A673 (cell line): ENCODE measurements at places on chromosomes 11 and 22. TPM values are rescaled to one million over a fixed set of nuclear protein-coding genes. Genes with fewer than 3 reads are reported as not detected.

LRRC56 gene
- total RNA-seq: 2.1 and 2.5 TPM in 2 replicates

ACRV1 gene
- total RNA-seq: not detected in 2 replicates

SYT12 gene
- 2.3 and 3.1 TPM in 2 replicates for total RNA-seq

HBG1 gene
- not detected in 2 replicates for total RNA-seq

TRIM29 gene
- not detected in 2 replicates for total RNA-seq

DRICH1 gene
- total RNA-seq: 0.45 and 0.79 TPM in 2 replicates

- peaks cover 48% of the 10 kb centered on the region for H3K36me3 ChIP-seq
- DNase-seq: peak; percentile 44
- H3K27me3 ChIP-seq: no peaks in the 10 kb centered on the region
- no peak overlapping the region for H3K4me3 ChIP-seq
Observed at GRCh38 chr22:20551805-20552442, 44.5 kb downstream of the MED15 start.

DNA sequence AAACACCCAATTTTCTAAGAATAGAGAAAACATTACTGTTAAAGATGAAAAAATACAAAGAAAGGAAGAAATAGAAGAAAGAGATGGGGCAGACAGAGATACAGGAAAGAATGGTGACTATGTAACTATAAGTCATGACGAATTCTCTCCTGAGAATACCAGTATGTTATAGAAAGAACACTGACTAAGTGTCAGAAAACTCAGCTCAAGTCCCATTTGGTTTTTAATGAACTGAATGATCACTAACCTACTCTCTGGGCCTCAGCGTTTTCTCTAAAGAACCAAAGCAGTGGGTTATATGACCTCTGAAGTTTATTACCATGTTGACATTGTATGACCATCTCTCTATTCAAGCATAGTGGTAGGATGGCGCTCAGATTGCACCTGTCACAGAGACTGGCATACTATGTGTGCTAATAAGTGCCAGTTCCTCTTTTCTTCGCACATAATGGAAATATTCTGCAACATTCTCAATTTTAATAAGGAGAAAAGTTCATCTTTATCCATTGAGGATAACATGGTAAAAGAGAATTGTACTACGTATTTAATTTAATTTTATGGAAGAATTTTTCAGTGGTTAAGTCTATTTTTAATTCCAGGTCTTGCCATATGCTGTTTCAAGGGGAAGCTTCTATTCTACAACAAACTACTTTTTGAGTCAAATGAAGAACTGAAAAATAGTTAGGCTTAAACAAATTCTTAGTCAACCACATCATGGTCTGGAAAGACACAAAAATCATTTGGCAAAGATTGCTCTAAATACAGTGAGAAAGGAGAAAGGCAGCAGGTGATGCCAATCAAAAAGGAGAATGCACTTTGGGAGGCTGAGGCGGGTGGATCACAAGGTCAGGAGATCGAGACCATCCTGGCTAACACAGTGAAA lies 25.0 kb upstream of the EED start:
- no peak overlapping the region for H3K4me3 ChIP-seq
- H3K36me3 ChIP-seq: no peaks in the 10 kb centered on the region
- peaks cover 10% of the 10 kb centered on the region for H3K4me1 ChIP-seq
- no peaks in the 10 kb centered on the region for H3K27me3 ChIP-seq

GRCh38 chr11:111452146-111452545 lies 60.0 kb downstream of the BTG4 start:
- H3K27ac ChIP-seq: no peak overlapping the region
- H3K27me3 ChIP-seq: no peaks in the 10 kb centered on the region
- no peaks in the 10 kb centered on the region for H3K36me3 ChIP-seq
- H3K4me1 ChIP-seq: peaks cover 10% of the 10 kb centered on the region
- no peak for DNase-seq
- no peak overlapping the region for H3K4me3 ChIP-seq

DNA sequence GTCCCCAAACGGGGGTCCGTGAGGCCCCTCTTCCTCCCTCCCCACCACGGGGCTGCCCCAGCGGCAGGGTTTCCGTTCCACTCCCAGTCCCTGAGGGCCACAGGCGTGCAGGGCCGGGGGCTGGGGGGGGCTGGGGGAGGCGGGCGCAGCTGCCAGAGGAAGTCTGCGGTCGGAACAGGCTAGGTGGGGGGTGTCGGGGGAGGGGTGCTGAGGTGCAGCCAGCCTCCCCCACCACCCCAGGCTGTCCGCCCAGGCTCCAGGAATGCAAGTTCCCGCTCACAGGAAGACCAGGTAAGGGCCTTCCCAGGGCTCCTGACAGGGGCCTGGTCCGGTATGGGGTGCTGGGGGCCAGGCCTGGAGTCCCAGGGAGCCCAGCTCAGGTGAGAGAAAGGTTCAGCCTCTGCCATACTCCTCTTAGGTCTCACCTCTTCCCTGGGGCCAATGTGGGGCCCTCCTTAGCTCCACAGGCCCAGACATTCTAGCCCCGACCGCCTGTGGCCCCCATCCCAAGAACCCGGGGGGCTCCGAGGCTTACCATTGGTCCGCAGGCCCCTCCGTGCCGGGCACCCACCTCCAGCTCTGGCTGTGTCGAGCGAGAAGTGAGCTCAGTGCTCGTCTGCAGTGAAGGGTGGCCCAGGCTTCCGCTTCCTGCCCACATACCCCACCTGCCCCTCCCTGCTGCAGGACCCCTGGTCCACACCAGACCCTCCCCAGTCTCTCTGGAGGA lies at the start of gene PTPRCAP:
TSS of gene PTPRCAP (minus strand) at position 601 of the 727 bp plus-strand sequence. CDS start at position 538, 63 bp downstream.
- H3K4me3 ChIP-seq: no peak within 1 kb of the TSS
- no peaks in the 10 kb centered on the region for H3K4me1 ChIP-seq
- H3K27ac ChIP-seq: no peak within 1 kb of the TSS

DNA sequence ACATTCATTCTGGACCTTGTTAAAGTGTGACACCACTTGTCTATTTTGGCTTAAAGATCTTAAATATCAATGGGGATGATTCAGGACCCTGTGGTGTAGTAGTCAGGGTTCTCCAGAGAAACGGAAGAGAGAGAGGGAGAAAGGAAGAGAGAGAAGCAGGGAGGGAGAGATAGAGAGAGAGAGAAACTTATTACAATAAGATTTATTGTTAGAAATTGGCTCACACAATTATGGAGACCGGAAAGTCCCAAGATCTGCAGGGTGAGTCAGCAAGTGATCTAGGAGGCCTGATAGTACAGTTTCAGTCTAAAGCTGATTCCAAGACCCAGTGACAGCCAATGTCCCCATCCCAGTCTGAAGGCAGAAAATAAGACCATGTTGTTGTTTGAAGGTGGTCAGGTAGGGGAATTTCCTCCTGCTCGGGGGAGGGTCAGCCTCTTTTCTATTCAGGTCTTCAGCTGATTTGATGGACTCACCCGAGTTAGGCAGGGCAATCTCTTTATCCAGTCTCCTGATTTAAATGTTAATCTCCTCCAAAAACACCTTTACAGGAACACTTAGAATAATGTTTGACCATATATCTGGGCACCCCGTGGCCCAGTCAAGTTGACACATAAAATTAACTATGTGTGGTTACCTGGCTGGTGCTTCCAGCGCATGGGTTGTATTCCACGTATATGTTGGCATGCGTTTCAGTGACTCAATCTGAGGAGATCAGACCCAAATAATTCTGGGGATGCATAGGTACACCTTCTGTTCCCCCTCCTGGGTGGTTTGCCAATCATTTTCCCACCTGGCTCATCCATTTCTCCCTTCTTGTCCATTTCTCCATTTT lies 1350.5 kb downstream of the TBC1D22A start:
- H3K4me1 ChIP-seq: peaks cover 4% of the 10 kb centered on the region
- H3K27me3 ChIP-seq: no peaks in the 10 kb centered on the region
- peak; percentile 63 for DNase-seq
- H3K27ac ChIP-seq: no peak overlapping the region
- no peak overlapping the region for H3K4me3 ChIP-seq

GRCh38 chr11:88428959-88429358 lies 91.4 kb upstream of the CTSC start:
- no peaks in the 10 kb centered on the region for H3K4me1 ChIP-seq
- H3K27ac ChIP-seq: no peak overlapping the region
- H3K27me3 ChIP-seq: no peaks in the 10 kb centered on the region

GRCh38 chr11:16857186-16857585 lies 118.7 kb downstream of the C11orf58 start:
- no peaks in the 10 kb centered on the region for H3K27me3 ChIP-seq
- H3K27ac ChIP-seq: no peak overlapping the region
- H3K4me1 ChIP-seq: no peaks in the 10 kb centered on the region

GRCh38 chr11:58060939-58061672 lies 30.4 kb downstream of the OR6Q1 start:
- H3K4me3 ChIP-seq: no peak overlapping the region
- no peaks in the 10 kb centered on the region for H3K4me1 ChIP-seq
- no peaks in the 10 kb centered on the region for H3K36me3 ChIP-seq
- no peak overlapping the region for H3K27ac ChIP-seq

DNA sequence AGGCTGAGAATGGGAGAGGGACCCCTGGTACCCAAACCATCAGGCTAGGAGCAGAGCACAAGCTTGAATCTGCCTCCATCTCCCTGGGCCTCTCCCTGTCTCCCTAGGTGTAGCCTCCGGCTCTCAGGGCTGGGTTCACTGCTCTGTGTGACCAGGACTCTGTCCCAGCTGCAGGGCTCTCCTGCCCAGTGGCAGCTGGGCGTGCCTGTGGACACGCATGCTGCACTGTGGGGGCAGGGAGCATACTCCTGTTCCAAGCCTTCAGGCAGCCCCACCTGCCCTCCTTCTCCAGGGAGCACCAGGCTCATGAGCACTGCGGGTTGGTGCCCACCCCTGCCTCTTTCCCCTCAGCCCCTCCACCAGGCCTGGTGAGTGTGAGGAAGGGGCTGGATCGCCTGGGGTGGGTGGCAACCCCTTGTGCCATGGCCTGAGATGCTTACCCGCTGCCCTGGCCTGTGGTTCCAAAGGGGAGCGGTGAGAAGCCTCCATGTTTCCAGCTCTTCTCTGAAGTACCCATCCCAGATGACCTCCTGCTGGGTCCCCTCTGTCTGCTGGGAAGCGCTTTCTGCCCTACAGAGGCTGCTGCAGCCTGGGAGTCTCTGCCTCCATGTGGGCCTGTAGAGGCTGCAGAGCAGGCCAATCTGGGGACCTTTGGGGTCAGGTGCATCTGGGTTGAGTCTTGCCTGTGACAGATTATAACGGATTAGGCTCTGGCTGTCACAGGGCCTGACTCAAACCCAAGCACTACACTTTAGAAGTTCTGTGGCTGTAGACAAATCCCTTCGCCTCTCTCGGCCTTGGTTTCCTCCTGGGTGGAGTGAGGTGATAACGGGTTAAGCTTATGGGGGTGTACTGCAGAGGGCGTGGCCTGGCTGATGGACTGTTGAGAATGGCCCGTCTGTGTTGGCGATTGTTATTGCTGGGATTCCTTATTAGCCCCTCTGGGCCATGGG lies 43.7 kb downstream of the WNT11 start:
- H3K27ac ChIP-seq: no peak overlapping the region
- no peaks in the 10 kb centered on the region for H3K36me3 ChIP-seq
- no peak overlapping the region for H3K4me3 ChIP-seq
- peaks cover 4% of the 10 kb centered on the region for H3K4me1 ChIP-seq
- no peak for DNase-seq
- no peaks in the 10 kb centered on the region for H3K27me3 ChIP-seq
